Myocyte (in vitro differentiated cells): ENCODE measurements at places on chromosomes 5 and 9. TPM values are rescaled to one million over a fixed set of nuclear protein-coding genes. Genes with fewer than 3 reads are reported as not detected.
A peak's percentile ranks its signal among the peaks of the same experiment; 100 is the strongest.

WHRN gene
- 1.7 and 1.9 TPM in 2 replicates for total RNA-seq

DNA sequence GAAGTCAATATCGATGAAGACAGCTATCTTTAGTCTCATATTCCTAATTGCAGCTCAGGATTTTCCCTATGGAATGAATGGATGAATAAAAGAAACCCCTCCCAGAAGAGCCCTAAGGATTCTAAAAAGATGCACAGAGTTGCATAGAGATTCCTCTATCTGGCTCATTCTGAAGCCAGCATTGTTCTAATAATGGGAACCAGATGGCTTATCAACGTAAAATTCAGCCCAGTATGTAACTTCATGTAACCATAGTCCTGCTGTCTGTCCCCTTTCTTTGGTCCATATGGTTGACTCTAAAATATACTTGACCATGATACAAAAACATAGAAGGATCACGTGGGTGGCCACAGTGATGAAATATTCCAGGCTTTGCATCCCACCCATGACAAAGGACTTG is 508.6 kb downstream of the RASEF start:
- DNase-seq: no peak

GRCh38 chr5:4630031-4630430 is 510.1 kb upstream of the ADAMTS16 start:
- DNase-seq: no peak

GPR150 gene
- total RNA-seq: 0.31 and 0.53 TPM in 2 replicates

SLC34A1 gene
- not detected in 2 replicates for total RNA-seq

FAXDC2 gene
- total RNA-seq: 11.6 and 17.8 TPM in 2 replicates

DNA sequence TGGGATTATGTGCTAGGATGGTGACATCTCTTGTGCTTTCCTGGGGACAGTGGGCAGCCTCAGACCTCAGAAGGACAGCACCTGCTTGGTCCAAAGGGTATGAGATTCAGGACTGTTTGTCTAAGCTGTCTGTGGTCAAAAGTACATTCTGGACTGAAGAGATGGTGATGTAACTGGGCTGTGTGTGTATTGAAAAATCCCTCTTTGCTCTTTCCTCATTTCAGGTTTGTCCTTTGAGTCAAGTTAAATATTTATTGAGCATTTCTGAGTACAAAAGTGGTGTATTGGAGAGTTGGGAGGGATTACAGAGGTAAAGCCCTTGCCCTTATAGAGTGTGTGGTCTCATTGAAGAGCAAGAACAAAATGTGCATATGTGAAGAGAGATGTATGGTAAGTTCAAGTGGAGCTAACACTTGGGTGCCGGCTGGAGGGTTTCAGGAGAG is 46.7 kb downstream of the RCL1 start:
- no peak for DNase-seq

- peak; percentile 25 for DNase-seq
Observed at GRCh38 chr5:82403724-82404123, 125.6 kb upstream of the RPS23 start.

- DNase-seq: no peak
Observed at GRCh38 chr5:23014825-23015224, 161.7 kb upstream of the CDH12 start.

GRCh38 chr5:174735498-174736330 is 11.3 kb downstream of the MSX2 start:
- no peak for DNase-seq

GABBR2 gene
- 0.51 and 0.52 TPM in 2 replicates for total RNA-seq

DNA sequence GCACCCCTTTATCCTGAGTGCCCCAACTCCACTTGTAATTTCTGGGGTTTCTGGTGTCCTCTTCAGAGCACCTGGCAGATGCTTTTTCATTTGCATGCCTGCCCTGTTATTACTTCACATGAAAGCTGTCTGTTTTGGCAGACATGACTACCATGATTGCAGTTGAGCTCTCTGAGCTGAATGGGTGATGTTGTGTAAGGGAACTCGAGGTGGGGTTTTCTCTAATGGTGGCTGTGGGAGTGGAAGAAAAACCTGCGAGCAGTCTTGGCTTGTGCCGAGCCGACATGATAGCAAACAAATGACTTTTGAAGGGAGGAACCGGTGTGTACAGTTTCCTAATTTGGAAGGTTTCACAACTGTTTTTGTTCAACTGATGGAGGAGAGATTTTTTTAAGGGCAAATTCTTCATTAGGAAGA is 196.2 kb downstream of the AOPEP start:
- no peak for DNase-seq

LCN1 gene
- not detected in 2 replicates for total RNA-seq
